ENCODE measurements at places on chromosomes 4 and X.

DNA sequence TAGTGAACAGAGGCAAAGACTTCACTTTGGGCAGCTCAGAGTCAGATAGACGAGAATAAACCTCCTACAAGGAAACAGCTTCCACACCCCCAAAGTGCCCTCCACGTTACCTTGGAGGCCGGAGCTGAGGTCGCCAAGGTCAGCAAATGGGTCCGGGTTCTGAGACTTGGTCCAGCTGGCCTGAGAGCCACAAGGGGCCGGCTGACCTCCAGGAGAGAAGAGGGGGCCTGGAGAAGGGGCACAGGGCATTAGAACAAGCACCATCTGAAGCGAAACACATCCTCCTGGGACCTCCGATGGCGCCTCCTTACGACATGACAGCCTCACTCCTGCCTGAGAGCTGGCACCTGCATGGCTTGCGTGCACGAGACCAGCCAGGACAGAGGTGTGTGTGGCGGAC lies 33.6 kb upstream of the CPLX1 start:
- no peak for DNase-seq

DNA sequence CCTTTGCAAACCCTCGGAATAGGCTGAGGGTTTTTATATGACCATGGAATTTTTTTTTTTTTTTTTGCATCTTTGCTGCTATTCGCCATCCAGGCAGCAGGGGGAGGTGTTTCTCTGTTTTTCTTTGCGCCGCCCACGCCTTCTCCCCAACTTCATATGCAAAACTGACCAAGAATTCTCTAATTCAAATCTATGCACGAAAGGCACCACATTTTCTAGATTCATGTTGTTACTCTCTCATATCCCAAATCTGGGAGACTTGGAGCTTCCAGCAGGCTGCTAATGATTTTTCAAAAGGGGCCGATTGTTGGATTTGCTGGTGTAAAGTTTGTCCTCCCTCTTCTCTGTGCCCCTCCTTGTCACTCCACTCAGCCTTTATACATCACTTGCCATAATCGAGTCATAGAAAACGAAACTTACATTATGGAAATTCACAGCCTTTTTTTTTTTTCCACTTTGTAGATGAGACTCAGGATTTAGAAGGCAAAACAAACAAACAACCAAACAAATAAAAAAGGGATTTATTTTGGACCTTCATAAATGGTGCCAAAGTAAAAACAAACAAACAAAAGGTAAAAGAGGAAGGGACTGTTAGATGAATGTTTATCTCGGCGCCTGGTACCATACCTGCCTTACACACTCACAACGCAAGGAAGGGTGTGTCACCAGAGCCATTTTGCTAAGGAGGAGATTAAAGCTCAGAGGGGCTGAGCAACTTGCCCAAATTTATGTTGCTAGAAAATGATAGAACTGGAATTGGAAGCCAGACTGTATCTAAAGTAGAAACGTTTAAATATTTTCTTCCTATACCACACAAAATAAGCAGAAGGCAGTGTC lies 29.3 kb upstream of the BOD1L1 start:
- peak; percentile 53 for DNase-seq

DNA sequence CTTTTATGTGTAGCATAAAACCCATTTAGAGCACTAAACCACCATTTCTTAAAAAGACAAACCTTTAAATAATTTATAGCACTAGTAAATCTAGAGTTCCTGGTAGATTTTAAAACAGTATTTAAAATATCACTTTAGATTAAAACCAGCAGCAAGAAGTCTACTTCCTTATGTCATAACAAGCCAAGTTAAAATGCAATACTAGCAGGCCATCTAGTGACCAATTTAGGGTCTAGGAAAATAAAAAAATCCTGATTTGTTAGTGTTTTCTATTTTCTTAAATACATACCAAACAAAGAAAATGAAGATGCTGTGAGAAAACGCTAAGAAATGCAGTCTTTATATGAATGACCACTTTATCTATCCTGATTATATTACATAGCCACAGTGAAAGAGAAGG lies 53.9 kb downstream of the PAPSS1 start:
- DNase-seq = no peak

GRCh38 chr4:189021831-189022230 lies 882.6 kb downstream of the TRIML1 start:
- DNase-seq = no peak

DNA sequence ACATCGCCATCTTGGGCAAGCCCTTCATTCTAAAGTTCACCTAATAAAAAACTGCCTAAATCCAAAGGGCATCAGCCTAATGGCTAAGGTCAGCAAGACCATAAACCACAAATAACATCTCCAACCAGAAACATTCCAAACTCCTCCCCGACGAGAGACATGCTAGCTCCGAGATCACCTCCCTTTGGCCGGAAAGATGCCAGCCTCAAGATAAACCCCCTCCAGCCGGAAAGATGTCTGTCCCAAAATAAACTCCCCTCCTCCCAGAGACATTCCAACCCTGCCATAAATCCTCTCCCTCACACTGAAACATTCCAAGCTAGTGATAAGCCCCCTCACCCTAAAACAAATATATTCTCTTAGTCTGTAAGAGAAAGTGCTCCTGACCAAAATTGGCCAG lies 13.3 kb upstream of the DYNLT3 start:
- DNase-seq = no peak

GRCh38 chrX:104351173-104351769 lies 96.5 kb upstream of the ESX1 start:
- DNase-seq = no peak

GRCh38 chrX:47278691-47279090 lies 45.9 kb downstream of the USP11 start:
- DNase-seq = no peak

DNA sequence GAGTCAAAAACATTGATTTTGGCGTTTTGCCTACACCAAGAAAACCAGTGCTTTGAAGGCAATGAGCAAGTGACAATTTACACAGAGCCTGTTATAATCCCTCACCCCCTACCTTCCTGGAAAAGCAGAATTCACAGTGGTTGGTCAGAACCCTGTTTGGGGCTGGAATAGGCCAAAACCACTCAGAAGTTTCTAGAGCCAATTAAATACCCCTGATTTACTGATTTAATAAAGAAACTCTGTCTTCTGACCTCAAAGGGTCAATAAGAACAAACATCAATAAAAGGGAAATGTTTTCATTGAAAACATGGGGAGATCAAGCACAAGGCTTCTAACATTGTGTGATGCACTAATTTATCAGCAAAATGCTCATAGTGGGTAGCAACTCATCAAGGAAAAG lies 116.3 kb downstream of the UNC5C start:
- no peak for DNase-seq

DNA sequence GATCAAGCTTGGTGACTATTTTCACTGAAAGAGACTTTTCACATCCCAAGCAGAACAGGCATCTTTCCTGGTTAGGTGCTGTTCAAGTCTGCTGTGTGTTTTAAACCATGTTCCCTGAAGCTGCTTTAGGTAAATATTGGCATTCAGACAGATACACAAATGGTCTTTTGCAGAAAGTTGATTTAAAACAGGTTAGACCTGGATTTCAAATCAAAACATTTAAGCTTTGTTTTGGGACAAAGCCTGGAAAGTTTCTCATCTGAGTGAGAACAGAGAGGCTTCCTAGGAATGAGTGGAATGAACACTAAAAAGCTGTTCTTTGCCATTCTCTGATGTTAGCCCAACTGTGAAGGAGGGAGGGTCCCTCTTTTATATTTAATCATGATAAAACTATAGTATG lies 10.1 kb downstream of the ANXA3 start:
- no peak for DNase-seq

- no peak for DNase-seq
Observed at GRCh38 chr4:123786920-123787319, 390.3 kb downstream of the SPRY1 start.

DNA sequence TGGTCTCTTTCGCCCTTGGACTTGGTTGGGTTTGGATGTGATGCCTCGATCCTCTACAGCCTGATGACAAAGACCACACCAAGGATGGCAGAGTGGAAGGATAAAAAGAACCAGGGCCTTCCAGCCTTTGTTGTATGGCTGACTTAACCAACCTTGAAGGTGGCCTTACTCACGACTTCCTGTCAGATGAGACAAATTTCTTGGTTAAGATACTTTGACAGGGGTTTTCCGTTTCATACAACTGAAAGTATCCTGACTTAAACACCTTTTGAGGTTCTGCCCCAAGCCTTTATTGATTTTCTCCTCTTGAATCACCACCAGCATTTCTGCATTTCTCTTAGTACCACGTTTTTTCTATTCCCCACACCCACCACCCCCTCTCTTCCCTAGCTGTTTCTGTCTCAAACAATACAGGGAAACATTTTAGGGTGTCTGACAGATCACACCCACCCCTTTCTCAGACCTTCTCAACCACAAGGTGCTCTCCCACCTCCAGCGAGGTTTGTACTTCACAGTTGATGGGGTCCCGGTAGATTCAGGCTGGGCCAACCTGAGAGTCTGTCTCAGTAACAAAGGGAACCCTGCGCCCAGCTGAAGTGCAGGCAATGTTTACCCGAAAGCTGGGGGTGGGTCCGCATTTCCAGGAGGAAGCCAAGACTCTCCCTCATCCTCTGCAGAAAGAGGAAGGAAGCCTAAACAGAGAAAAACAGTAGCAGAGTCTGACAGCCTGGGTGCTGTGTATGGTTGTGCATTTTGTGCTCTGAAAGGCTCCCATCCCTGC lies 5.0 kb upstream of the TSPAN5 start:
- peak; percentile 71 for DNase-seq

- no peak for DNase-seq
Observed at GRCh38 chr4:150355858-150356455, 226.0 kb upstream of the MAB21L2 start.

GRCh38 chrX:133966199-133966598 lies 19.2 kb downstream of the GPC3 start:
- DNase-seq = no peak

GRCh38 chr4:25656031-25656430 lies 380 bp downstream of the SLC34A2 start:
- DNase-seq = no peak

DNA sequence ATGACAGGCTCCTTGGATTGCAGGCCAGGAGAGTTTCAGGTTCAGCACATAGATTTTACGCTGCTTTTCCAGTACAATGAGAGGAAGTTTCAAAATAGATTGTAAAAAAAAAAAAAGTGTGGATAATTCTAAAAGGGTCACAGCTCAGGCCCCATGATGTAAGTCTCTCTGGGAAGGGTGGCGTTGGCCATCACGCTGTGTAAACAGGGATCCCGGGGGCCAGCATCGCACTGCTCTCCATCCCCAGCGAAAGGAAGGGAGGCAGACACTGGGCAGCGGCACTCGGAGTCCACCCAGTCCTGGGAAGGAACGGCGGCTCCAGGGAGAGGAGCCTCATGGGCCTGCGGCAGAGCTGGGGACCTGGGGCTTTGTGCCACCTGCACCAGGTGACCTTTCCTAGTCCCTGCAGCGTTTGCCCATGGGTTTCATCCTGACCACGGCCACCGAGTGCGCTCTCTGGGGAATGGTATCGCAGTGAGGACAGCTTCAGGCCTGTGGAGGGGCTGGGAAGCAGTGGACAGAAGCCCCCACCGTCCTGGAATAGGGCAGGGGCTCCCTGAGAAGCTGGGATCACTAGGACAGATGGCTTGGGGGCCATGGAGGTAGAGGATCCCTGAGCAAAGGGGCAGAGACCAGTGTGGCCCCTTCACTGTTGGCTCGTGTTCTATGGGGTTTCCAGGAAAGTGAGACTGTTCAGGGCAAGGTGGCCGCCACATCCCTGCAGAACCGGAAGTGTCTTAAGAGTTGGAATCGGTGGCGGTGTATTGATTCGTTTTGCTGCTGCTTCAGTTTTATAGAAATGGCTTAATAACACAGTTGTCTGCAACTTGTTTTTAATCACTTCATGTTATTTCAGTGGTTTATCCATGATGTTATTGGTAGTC lies 38.9 kb downstream of the RGS12 start:
- no peak for DNase-seq

- no peak for DNase-seq
Observed at GRCh38 chr4:102137217-102137616, 208.1 kb downstream of the SLC39A8 start.

DNA sequence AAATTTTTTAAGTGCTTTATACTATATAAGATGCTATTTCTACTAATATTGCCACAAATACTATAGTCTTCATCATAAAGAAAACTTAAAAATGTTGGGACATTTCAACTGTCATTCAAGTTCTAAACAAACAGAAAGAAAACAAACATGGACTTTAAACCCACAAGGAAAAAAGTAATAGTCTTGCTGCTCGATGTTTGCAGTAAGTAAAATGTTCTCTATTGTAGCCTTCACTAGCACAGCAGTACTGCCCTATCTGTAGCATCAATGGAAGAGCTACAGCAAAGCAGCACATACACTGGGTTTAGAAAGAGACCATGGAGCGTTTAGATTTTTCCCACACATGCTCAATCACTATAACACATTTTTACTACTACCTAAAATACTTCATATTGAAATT lies 146.8 kb downstream of the KLHL13 start:
- DNase-seq = no peak
